ENCODE measurements at places on chromosomes 4 and X.

DNA sequence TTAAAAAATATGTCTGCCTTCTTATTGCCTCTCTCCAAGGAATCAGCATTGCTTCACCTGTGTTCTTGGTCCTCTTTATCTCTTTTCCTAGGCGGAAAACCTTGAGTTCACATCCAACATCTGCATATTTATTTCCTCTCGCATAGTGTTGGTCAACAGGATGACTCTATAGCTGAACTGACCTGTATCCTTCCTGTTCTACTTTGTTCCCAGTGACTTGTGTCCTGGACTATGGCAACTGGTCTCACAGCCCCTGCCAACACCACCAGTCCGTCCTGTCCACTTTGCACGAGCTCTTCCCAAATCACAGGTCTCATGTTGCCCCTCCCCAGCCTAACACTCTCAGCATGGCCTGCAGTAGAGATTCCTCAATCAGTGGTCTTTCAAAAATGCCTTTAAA is 2.0 kb downstream of the DIPK2B start:
- DNase-seq: no peak

GRCh38 chr4:54215379-54216077 is 13.6 kb upstream of the PDGFRA start:
- no peak for DNase-seq

DNA sequence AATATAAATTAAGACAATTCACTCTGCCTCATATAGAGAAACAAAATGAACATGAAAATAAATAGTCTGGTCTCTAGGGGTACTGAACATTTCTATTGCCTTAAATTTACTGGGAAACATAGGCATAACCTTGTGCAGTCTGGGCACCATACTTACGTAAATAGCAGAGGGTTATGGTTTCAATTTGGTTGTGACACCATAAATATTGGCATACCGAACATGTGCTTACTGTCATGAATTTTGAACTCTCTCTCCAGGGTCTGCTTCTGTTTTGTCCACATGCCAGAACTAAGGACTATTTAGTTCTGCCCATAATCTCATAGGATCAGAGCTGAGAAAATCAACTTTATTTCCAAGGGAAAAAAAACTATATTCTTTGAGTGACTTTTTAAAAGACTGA is 17.6 kb downstream of the PDGFC start:
- no peak for DNase-seq

DNA sequence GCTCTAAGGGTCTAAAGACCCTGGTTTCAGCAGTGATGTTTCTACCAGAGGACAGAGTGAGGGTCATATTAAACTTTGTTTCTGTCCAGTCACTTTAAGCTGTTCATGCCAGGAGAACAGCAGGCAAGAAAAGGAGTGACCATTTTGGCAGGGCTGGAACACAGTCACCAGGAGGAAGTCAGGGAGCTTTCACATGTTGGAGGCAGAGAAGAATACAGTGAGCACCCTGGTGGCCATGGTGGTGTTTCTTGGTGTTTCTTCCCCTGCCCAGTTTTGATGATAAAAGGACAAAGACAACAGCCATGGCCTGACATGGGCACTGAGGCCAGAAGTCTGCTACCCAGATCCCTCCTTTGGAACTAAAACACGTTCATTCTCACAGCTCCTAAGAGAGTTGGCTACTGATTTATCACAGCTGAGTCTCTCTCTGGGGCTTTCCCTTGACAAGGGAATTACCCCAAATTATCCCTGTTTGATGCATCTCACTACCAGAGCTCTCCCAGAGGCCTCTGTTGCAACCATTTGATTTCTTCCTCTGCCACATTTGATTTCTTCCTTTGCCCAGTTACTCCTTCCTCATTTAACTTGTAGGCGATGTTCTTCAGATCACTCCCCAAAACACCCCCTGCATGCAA is 106.4 kb upstream of the NWD2 start:
- no peak for DNase-seq

- no peak for DNase-seq
These were observed 65.5 kb downstream of the PTTG2 start for GRCh38 chr4:38025665-38026064.

GRCh38 chr4:31979988-31980387 is 1259.8 kb downstream of the PCDH7 start:
- no peak for DNase-seq

GRCh38 chr4:105415281-105415744 is 58.5 kb downstream of the PPA2 start:
- no peak for DNase-seq

GRCh38 chr4:68717999-68718398 is 47.5 kb upstream of the UGT2B15 start:
- DNase-seq: no peak

DNA sequence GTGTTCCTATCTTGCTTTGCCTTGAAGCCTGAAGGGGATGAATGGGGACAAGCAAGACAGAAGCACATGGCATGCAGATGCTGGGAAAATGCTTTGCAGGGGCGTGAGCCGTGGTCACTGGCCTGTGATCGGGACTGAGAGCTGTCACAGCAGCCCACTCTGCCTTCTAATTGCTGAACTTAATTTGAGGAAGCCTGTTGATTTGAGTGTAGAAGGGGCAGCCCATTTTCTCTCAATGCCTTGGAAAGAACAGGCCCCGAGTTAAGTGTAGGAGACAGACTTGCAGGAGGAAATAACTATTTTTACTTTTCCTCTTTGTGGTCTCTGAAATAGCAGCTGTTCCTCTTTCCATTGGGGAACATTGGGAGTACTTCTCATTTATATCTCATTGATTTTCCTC is 26.1 kb upstream of the TBC1D1 start:
- DNase-seq: no peak

- DNase-seq: no peak
These were observed 169.8 kb downstream of the BTC start for GRCh38 chr4:74624351-74625151.

All from left hindlimb (tissue), 1 donor.